ENCODE measurements at places on chromosomes 7 and 10.

DNA sequence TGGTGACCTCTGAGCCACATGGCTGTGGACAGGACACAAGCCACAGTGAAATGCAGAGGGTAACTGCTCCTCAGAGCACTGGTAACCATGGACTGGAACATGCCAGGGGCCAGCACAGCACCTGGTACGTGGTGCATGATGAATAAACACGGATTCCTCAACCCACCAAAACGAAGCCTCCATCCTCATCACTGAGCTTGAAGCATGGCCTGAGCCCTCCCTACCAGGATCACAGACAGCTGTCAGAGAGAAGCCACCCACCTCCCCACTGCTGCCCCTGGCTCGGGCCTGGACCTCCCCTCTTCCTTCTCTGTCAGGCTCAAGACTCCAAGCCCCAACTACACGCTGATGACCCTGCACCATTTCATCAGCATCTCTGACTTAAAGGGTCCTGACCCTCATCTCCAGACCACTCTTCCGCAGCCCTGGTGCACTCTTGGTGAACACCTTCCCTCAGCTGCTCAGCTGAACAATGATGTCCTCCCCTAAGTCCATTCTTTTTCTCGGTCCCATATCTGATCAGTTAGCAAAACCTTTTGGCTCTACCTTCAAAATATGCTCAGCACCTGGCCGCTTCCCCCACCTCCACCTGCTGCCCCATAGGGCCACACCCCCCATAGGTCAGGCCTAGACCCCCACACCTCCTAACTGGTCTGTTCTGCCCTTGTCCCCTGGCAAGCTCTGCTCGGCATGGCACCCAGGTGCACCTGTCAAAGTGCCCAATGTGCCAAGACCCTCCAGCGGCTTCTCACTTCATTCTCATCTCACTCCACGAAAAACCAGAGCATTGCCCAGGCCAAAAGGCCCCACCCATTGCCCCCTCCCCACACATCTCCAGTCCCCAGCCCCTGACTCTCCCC lies 141.1 kb downstream of the MAPK8 start:
- no peak for DNase-seq

DNA sequence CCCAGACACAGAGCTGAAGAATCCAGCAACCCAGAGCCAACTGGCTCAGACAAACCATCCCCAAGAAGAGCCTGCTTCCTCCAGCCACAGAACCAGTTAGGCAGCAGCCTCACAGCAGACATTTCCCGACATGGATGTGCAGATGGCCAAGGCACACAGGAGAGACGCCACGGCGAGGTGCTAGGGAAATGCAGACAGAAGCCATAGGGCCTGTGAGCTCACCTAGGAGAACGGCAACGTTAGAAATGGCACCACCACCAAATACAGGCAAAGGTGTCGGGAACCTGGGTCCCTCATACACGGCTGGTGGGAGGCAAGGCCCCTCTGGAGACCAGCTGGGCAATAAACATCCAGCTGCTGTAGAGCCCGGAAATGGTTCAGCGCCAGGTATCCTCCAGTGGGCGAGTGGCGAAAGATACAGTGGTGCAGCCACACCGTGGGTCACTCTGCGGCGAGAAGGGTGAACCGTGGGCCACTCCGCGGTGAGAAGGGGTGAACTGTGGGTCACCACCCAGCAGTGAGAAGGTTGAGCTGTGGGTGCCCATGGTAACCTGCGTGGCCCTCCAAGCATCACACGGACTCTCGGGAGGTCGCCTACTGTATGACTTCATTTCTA lies 31.2 kb downstream of the JAKMIP3 start:
- DNase-seq: no peak

GRCh38 chr10:127945948-127946711 lies 39.2 kb downstream of the PTPRE start:
- no peak for DNase-seq

GRCh38 chr10:23742807-23743206 lies 303.9 kb downstream of the OTUD1 start:
- DNase-seq: no peak

DNA sequence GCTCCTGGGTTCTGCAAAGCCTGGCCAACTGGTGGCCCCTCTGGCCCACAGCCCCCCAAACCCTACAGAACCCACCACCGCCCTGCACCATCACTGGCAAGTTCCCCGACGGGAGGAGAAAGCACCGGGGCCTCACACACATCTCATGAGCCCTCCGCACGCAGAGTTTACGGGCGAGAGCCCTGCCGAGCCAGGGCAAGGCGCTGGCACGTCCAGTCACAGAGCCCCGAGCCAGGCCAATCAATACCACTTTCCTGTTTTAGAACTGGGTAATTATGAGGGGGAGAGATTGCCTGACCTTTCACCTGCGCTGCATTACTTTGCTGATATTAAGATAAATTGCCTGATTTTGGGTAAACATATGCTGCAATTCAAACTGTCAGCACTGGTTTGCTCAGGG lies 113.3 kb downstream of the EBF3 start:
- DNase-seq: no peak

GRCh38 chr7:30831936-30832335 lies 60.7 kb downstream of the MINDY4 start:
- DNase-seq: no peak

All from fibroblast of skin of right biceps (primary cell).